Small intestine (tissue), 16 donors: ENCODE measurements at places on chromosomes 12 and 14.

- peaks cover 4% of the 10 kb centered on the region for H3K4me1 ChIP-seq
- H3K4me3 ChIP-seq = peak overlapping the region; percentile 24
- no peaks in the 10 kb centered on the region for H3K27me3 ChIP-seq
- DNase-seq = peak; percentile 41
- no peak overlapping the region for H3K27ac ChIP-seq
- no peaks in the 10 kb centered on the region for H3K36me3 ChIP-seq
Measured at GRCh38 chr14:91252871-91253794, 8.6 kb upstream of the GPR68 start.

GRCh38 chr12:111304642-111305071 lies 64.2 kb downstream of the PHETA1 start:
- no peaks in the 10 kb centered on the region for H3K27me3 ChIP-seq
- no peak for DNase-seq
- no peak overlapping the region for H3K4me3 ChIP-seq
- H3K4me1 ChIP-seq = no peaks in the 10 kb centered on the region
- H3K27ac ChIP-seq = no peak overlapping the region
- H3K36me3 ChIP-seq = no peaks in the 10 kb centered on the region

DNA sequence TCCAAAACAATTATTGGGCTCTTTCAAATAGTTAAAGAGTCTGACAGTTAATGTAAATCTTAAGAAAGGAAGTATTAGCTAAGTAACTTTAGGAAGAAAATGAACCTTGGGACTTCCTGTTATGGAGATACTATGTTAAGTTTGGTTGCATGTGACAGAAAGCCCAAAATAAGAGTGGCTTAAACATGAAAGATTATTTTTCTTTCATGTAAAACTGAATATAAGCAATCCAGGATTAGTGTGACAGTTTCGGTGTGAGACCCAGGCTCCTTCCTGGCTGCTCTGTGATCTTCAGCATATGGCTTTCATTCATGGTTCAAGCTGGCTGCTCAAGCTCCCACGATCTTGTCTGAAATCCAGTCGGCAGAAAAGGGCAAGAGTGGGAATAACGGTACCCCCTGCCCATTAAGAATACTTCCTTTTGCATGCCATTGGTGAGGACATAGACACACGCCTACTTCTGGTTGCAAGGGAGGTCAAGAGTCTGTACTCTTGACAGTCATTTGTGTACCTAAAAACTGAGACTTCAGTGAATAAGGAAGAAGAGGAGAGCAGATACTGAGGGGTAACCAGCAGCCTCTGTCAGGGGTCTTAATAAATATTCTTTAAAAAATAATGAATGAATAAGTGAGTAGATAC lies 2.2 kb upstream of the RPAP3 start:
- H3K4me1 ChIP-seq = peaks cover 11% of the 10 kb centered on the region
- DNase-seq = peak; percentile 21
- H3K27ac ChIP-seq = no peak overlapping the region
- no peaks in the 10 kb centered on the region for H3K27me3 ChIP-seq

- H3K4me3 ChIP-seq = no peak overlapping the region
- H3K27me3 ChIP-seq = no peaks in the 10 kb centered on the region
- H3K36me3 ChIP-seq = no peaks in the 10 kb centered on the region
- no peak for DNase-seq
Measured at GRCh38 chr12:130603396-130603965, 112.6 kb downstream of the RIMBP2 start.

DNA sequence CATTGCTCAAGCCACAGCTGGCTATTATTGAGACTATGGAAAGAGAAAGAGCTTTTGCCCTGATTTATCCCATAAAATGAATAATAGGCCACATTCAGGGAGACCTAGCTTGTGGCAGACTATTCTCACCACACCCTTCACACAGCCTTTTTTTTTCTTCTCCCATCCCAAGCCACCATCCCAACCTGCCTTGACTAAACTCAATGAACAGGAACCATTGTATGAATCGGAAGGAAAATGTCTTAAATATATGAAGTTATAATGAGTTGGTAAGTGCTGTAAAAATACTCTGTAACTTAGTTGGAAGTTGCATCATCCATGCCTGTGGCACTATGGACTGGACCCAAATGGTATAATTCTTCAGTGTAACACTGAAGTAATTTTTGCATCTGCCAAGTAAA lies 338.4 kb downstream of the RAD51B start:
- H3K4me3 ChIP-seq = no peak overlapping the region
- no peaks in the 10 kb centered on the region for H3K36me3 ChIP-seq
- DNase-seq = peak; percentile 59
- H3K27me3 ChIP-seq = no peaks in the 10 kb centered on the region
- peaks cover 6% of the 10 kb centered on the region for H3K4me1 ChIP-seq
- H3K27ac ChIP-seq = no peak overlapping the region

DNA sequence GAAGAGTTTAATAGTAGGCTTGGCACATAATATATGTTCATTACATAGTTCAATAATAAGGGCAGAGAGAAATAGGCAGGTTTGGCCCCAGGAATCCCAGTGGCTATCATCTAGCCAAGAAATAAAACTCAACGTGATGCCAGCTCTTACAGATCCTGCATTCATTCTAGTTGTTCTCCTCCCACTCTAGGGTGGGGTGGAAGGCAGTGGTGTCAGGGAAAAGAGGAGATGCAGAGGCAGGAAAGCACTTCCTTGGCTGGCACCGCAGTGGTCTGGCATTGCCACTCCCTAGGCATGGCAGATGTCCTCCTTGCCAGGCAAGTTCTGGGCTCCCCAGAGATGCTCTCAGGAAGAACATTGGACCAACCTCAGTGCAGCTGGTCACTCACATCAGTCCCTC lies 383.6 kb downstream of the GRIN2B start:
- no peak overlapping the region for H3K4me3 ChIP-seq
- no peak for DNase-seq
- H3K27ac ChIP-seq = no peak overlapping the region
- no peaks in the 10 kb centered on the region for H3K27me3 ChIP-seq
- H3K4me1 ChIP-seq = no peaks in the 10 kb centered on the region

- H3K4me3 ChIP-seq = no peak overlapping the region
- H3K27ac ChIP-seq = no peak overlapping the region
- no peaks in the 10 kb centered on the region for H3K4me1 ChIP-seq
- H3K36me3 ChIP-seq = peaks cover 13% of the 10 kb centered on the region
- H3K27me3 ChIP-seq = no peaks in the 10 kb centered on the region
Measured at GRCh38 chr14:67583711-67584644, 16.1 kb downstream of the PIGH start.

DNA sequence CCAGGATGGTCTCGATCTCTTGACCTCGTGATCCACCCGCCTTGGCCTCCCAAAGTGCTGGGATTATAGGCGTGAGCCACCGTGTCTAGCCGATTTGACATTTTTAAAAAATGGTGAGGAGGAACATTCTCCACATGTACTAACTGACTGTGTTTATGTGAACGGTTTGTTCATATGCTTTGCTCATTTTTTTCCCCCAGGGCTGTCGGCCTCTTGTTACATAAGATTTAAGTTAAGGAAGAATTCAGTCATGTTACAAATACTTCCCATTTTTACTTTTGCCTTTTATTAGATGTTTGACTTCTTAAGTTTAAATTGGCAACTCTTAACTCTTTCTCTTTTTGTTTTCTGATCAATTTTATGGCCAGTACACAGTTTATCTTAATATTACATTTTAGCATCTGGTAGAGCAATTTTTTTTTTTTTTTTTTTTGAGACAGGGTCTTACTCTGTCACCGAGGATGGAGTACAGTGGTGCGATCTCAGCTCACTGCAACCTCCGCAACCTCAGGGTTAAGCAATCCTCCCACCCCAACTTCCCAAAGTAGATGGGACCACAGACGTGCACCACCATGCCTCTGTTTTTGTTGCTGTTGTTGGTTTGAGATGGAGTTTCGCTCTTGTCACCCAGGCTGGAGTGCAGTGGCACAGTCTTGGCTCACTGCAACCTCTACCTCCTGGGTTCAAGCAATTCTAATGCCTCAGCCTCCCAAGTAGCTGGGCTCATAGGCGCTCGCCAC lies 9.6 kb downstream of the GNS start:
- H3K27ac ChIP-seq = no peak overlapping the region
- no peak overlapping the region for H3K4me3 ChIP-seq
- peaks cover 4% of the 10 kb centered on the region for H3K36me3 ChIP-seq
- H3K27me3 ChIP-seq = no peaks in the 10 kb centered on the region
- DNase-seq = no peak

DNA sequence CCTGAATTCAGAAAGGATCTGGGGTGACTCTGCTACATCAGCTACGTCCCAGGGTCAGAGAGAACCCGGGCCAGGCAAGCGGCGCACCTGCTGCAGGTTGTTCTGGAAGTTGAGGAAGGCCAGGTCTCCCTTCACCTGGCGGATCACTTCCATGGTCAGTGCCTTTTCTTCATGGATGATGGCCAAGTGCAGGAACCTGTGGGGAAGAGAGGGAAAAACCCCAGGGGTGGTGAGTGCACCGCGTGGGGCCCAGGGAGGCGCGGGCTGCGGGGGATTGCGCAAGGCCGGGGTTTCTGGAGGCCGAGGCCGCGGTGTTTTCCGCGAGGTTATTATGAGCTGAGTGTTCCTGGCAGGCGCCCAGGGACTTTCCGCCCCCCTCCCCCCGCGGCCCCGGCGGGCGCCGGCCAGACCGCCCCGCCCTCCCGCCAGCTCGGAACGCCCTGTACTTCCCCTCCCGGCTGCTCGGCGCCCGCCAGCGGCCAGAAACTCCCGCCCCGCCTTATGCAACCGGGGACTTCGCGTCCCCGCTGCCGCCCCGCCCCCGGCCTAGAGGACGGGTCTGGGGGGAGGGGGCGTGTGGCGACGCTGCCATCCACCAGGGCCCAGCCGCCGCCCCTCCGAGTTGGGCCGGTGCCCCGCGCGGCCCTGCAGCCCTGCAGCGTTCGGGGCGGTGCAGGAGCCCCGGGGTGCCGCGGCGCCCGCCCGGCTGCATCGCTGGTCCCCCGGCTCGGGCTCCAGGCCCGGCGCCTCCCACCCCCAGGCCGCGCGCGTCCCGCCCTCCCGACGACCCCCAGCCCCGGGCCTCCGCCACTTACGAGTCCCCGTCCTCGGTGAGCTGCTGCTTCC lies 723 bp downstream of the NFKBIA start:
- no peaks in the 10 kb centered on the region for H3K27me3 ChIP-seq
- peak; percentile 98 for DNase-seq
- H3K4me1 ChIP-seq = peaks cover 2% of the 10 kb centered on the region
- peak overlapping the region; percentile 100 for H3K27ac ChIP-seq
- peak overlapping the region; percentile 91 for H3K4me3 ChIP-seq

- no peak for DNase-seq
- H3K4me1 ChIP-seq = no peaks in the 10 kb centered on the region
- no peak overlapping the region for H3K27ac ChIP-seq
- H3K4me3 ChIP-seq = no peak overlapping the region
- no peaks in the 10 kb centered on the region for H3K36me3 ChIP-seq
Measured at GRCh38 chr12:32834122-32834521, 62.5 kb downstream of the PKP2 start.

- H3K4me1 ChIP-seq = no peaks in the 10 kb centered on the region
- no peaks in the 10 kb centered on the region for H3K36me3 ChIP-seq
- no peak overlapping the region for H3K4me3 ChIP-seq
- DNase-seq = no peak
- peaks cover 2% of the 10 kb centered on the region for H3K27me3 ChIP-seq
Measured at GRCh38 chr14:101738703-101739320, 22.7 kb upstream of the PPP2R5C start.

DNA sequence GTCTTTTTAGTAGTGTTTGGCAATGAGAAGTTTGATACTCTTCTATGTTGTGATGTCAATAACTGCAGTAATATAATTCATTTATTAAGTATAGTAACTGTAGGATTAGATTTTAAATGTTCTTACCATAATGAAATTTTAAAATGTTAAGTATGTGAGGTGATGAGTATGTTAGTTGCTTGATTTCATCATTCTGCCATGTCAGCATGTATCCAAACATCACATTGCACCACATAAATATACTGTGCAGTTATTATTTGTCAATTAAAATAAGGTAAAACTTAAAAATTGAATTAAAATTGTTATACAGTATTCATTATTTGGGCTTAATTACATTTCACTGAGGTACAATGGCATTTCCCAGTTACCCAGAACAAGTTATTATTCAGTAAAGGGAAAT lies 138.6 kb downstream of the NUBPL start:
- no peak overlapping the region for H3K4me3 ChIP-seq
- no peaks in the 10 kb centered on the region for H3K4me1 ChIP-seq
- no peaks in the 10 kb centered on the region for H3K36me3 ChIP-seq
- no peak for DNase-seq
- no peak overlapping the region for H3K27ac ChIP-seq
- no peaks in the 10 kb centered on the region for H3K27me3 ChIP-seq

GRCh38 chr14:101069228-101069549 lies 165.7 kb upstream of the RTL1 start:
- DNase-seq = no peak
- no peak overlapping the region for H3K27ac ChIP-seq
- no peaks in the 10 kb centered on the region for H3K27me3 ChIP-seq
- H3K4me1 ChIP-seq = no peaks in the 10 kb centered on the region
- no peak overlapping the region for H3K4me3 ChIP-seq

- H3K4me1 ChIP-seq = no peaks in the 10 kb centered on the region
- DNase-seq = no peak
- H3K4me3 ChIP-seq = no peak overlapping the region
- peaks cover 2% of the 10 kb centered on the region for H3K27me3 ChIP-seq
Measured at GRCh38 chr12:118455327-118455726, 79.0 kb downstream of the SUDS3 start.

DNA sequence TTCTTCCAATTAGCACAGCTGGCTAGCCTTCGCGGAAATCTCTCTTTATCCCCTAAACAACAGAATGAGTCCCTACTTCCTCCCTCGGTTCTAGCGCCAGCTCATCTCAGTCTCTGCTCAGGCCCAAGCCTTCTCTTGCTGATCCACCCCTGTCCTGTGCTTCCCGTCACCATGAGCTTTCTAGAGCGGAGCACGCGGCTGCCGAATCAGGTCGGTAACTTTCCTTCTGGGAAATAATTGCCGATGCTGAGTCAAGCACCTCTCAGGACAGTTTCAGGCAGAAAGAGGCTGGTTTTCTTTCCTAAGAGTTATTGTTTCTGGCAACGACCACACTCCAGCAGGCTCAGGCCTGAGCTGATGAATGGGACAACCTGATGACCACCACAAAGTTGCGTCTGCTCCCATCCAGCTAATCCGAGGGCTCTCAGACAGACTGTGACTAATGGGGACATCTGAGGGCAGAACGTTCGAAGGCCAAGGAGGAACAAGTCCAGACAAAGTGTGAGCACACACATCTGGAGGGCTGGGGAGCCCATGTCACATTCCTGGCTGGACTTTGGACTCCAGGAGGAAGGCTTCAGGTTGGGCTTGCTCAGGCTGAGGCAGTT lies 13.6 kb upstream of the GPR68 start:
- no peaks in the 10 kb centered on the region for H3K4me1 ChIP-seq
- H3K27me3 ChIP-seq = no peaks in the 10 kb centered on the region
- DNase-seq = peak; percentile 33
- H3K36me3 ChIP-seq = no peaks in the 10 kb centered on the region

GRCh38 chr14:75442642-75443041 lies 14.8 kb downstream of the JDP2 start:
- no peaks in the 10 kb centered on the region for H3K27me3 ChIP-seq
- no peaks in the 10 kb centered on the region for H3K36me3 ChIP-seq
- DNase-seq = no peak
- H3K27ac ChIP-seq = no peak overlapping the region
- no peaks in the 10 kb centered on the region for H3K4me1 ChIP-seq

GRCh38 chr14:64636208-64636979 lies 67.8 kb upstream of the PLEKHG3 start:
- H3K4me1 ChIP-seq = no peaks in the 10 kb centered on the region
- peak; percentile 66 for DNase-seq
- no peaks in the 10 kb centered on the region for H3K36me3 ChIP-seq
- no peaks in the 10 kb centered on the region for H3K27me3 ChIP-seq
- H3K27ac ChIP-seq = no peak overlapping the region
